ENCODE measurements at places on chromosomes 11 and 22. TPM values are rescaled to one million over a fixed set of nuclear protein-coding genes. Genes with fewer than 3 reads are reported as not detected.
A peak's percentile ranks its signal among the peaks of the same experiment; 100 is the strongest.

DNA sequence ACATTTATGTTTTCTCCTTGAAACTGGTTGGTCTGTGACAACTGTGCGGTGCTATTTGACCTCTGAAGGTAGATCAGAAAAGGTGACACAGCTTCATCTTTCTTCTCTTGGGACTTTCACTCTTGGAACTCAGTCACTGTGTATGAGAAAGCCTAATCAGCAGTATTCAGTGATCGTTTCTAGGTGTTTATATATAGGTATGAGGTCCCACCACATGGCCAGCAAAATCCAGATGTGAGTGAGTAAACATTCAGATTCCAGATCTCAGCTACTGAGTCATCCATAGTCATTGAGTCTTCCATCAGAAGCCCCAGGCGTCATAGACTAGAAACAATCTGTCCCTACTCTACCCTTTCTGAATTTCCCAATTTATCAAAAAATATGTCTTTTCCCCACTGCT is 117.3 kb upstream of the CTSC start:
- H3K4me1 ChIP-seq, result no peaks in the 10 kb centered on the region
- H3K27ac ChIP-seq, result no peak overlapping the region
- no peak overlapping the region for H3K4me3 ChIP-seq
- no peak for DNase-seq

DNA sequence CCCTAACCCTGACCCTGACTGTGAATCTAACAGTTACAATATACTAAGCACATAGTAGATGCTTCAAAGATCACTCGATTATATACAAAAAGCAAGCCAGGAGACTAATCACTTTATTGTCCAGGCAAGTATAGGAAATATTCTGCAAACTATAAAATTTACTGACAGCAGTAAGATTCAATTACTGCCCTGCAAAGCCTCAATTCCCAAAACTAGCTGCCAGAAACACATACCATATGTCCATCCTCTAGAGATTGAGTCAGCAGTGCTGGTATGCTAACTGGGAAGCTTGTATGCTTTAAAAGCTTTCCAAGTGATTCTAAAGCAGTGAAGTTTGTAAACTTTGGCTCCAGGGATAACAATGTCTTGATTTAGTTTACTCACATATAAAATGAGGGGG is 26.1 kb downstream of the CSTF3 start:
- H3K36me3 ChIP-seq, result peaks cover 14% of the 10 kb centered on the region
- peaks cover 6% of the 10 kb centered on the region for H3K4me1 ChIP-seq
- DNase-seq, result no peak
- no peak overlapping the region for H3K27ac ChIP-seq
- no peaks in the 10 kb centered on the region for H3K27me3 ChIP-seq

GRCh38 chr11:26621132-26621531 is 49.1 kb upstream of the MUC15 start:
- no peak overlapping the region for H3K27ac ChIP-seq
- DNase-seq, result no peak
- H3K36me3 ChIP-seq, result no peaks in the 10 kb centered on the region
- no peak overlapping the region for H3K4me3 ChIP-seq
- no peaks in the 10 kb centered on the region for H3K27me3 ChIP-seq

DNA sequence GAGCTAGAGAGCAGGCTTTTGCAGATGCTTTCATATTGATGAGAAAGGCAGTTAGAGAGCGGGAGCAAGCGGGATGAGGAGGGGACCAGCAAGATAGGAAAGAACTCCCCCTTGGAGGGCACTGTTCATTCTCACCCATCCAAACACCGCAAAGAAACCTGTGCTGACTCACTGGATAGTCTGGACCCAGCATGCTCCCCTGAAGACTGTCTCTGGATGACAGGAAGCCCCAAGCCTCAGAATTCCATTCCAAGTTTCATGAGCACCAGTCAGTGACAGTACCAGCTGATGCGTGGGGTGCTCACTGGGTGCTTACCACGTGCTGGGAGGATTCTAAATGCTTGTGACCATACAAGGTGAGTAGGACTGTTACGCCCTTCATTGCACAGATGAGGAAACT is 34.2 kb downstream of the MICAL3 start:
- H3K36me3 ChIP-seq, result no peaks in the 10 kb centered on the region
- H3K27ac ChIP-seq, result no peak overlapping the region
- H3K27me3 ChIP-seq, result no peaks in the 10 kb centered on the region
- no peak overlapping the region for H3K4me3 ChIP-seq
- no peaks in the 10 kb centered on the region for H3K4me1 ChIP-seq

GRCh38 chr22:32534252-32535235 is 59.9 kb downstream of the FBXO7 start:
- H3K27ac ChIP-seq, result peak overlapping the region; percentile 71
- H3K27me3 ChIP-seq, result no peaks in the 10 kb centered on the region
- DNase-seq, result no peak
- no peak overlapping the region for H3K4me3 ChIP-seq
- peaks cover 34% of the 10 kb centered on the region for H3K4me1 ChIP-seq
- no peaks in the 10 kb centered on the region for H3K36me3 ChIP-seq

DNA sequence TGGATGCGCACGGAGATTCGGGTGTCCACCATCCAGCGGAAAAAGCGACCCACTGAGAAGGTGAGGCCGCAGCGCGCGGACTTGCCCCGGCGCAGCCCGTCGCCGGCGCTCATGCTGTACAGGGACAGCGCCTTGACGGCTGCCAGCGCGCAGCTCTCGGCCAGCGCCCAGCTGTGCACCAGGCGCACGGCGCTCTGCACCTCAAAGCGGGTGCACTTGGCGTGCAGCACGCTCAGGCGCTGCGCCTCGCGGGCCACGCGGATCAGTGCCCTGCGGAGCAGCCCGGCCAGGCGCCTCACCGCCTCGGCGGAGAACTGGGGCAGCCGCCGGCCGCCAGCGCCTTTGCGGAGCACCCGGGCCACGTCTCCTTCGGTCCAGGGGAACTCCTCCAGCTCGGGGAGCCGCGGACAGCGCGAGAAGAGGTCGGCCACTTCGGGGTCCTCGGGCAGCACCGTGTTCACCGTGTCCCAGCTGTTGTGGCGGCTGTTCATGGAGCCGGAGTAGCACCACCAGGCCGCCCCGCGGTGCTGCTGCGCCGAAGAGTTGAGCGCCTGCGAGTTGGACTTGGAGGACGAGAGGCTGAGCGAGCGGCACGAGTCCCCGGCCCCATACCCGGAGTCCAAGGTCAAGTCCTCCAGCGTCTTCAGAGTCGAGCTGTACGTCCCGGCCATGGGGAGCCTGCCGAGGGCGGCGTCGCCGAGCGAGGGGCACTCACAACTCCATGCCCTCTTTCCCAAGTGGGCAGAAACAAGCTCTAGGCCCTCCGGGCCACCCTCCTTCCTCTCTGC is 703 bp downstream of the ABTB2 start:
- H3K27me3 ChIP-seq, result peaks cover 18% of the 10 kb centered on the region
- H3K4me3 ChIP-seq, result peak overlapping the region; percentile 64
- H3K36me3 ChIP-seq, result no peaks in the 10 kb centered on the region
- DNase-seq, result peak; percentile 83
- H3K4me1 ChIP-seq, result peaks cover 30% of the 10 kb centered on the region
- peak overlapping the region; percentile 14 for H3K27ac ChIP-seq

- peak overlapping the region; percentile 37 for H3K27ac ChIP-seq
- no peaks in the 10 kb centered on the region for H3K27me3 ChIP-seq
- H3K4me3 ChIP-seq, result no peak overlapping the region
- no peaks in the 10 kb centered on the region for H3K4me1 ChIP-seq
- DNase-seq, result no peak
- H3K36me3 ChIP-seq, result peaks cover 99% of the 10 kb centered on the region
Measured at GRCh38 chr11:3723014-3723708, 52.0 kb upstream of the CHRNA10 start.

- H3K36me3 ChIP-seq, result no peaks in the 10 kb centered on the region
- H3K4me3 ChIP-seq, result no peak overlapping the region
- H3K4me1 ChIP-seq, result peaks cover 15% of the 10 kb centered on the region
- H3K27ac ChIP-seq, result no peak overlapping the region
- no peaks in the 10 kb centered on the region for H3K27me3 ChIP-seq
- DNase-seq, result no peak
Measured at GRCh38 chr22:30216710-30217109, 29.8 kb downstream of the LIF start.

- H3K27me3 ChIP-seq, result peaks cover 13% of the 10 kb centered on the region
- H3K4me3 ChIP-seq, result no peak overlapping the region
- no peaks in the 10 kb centered on the region for H3K36me3 ChIP-seq
- DNase-seq, result no peak
- H3K4me1 ChIP-seq, result no peaks in the 10 kb centered on the region
Measured at GRCh38 chr22:47837703-47838102, 1075.3 kb downstream of the TBC1D22A start.

DNA sequence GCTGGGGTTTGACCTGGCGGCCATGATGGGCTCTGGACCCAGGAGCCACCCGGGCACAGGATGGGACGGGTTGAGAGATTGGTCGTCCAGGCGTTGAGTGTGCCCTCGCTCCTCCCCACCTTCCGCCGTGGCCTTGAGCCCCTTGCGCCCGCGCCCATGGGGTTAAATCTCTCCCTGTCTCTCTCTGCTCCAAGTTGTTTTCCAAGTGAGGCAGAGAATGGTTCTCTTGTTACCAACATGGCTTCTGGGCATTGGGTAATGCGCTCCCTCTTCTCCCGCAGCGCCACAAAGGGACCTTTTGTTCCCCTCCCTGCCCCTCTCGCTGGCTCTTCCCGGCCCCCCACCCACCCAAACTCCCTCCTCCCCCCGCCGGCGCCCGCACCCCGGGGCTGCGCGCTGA is 18.8 kb upstream of the PICK1 start:
- DNase-seq, result no peak
- H3K27ac ChIP-seq, result no peak overlapping the region
- H3K4me1 ChIP-seq, result peaks cover 17% of the 10 kb centered on the region
- no peaks in the 10 kb centered on the region for H3K27me3 ChIP-seq

The STK33 gene
- total RNA-seq, result 9.4 TPM

The LSP1 gene
- 78.2 TPM for total RNA-seq

The MRGPRE gene
- total RNA-seq, result not detected
